Epithelial cell of proximal tubule (primary cell): ENCODE measurements at places on chromosomes 7 and 10. TPM values are rescaled to one million over a fixed set of nuclear protein-coding genes. Genes with fewer than 3 reads are reported as not detected.

The C10orf67 gene
- total RNA-seq = 0.40 and 0.43 TPM in 2 replicates

- no peak for DNase-seq
These were observed 27.6 kb upstream of the NEUROG3 start for GRCh38 chr10:69600761-69601330.

DNA sequence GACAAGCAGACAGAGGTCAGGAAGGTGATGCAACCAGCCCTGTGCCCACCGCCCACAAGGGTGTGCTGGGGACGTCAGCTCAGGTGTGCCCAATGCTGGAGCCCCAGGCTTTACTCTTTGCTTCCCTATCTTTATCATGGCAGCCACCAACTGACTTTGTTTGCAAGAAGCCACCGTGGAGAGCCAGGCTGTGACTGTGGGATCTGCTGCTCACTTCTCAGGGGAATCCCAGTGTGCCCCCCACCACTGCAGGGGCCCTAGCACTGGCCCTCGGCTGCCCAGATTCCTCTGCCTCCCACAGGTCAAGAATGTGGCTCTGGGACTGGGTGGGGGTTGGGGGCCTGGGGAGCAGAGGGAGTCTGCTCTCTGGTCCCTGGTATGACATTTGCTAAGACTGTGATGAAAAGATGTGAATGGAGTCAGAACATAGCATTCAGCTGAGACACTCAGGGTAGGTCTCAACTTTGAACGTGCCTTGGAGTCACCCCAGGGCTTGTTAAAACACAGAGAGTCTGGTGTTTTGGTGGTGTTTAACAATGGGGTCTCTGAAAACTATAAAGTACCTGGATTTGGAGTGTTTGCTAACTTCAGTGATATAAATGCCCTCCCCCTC, 47.3 kb downstream of the ARHGAP22 start:
- DNase-seq = no peak

- DNase-seq = no peak
These were observed 76.1 kb upstream of the CPXM2 start for GRCh38 chr10:123967626-123968243.

GRCh38 chr7:137592232-137592896, 248.8 kb upstream of the PTN start:
- peak; percentile 37 for DNase-seq

DNA sequence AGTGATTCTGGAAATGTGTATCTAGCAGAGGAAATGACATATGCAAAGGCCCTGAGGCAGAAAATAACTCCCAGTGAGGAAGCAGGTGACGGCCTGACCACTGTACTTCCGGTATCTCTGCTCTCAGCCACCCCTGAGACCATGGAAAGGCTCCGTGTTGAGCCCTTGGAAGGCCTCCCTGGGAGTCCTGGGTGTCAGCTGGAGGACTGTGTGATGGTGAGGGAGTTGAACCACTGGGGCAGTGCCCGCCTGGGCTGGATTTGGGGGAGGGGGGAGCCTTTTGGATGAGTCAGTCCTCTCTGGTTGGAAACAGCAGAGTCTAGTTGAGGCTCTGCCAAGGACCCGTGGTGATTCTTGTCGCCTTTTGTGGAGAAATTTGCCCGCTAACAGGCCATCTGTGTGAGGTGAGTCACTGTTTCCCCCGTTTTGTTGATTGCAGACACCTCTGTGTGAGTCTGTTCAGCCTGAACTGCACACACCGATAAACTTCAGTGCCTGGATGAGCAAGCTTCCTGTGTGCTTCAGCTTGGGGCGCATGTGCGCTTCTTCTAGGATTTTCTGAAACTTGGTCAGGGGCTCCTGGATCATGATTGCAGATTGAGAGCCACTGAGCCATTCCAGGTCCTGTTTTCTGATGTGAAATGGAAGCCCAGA, 98.6 kb downstream of the GRK5 start:
- peak; percentile 99 for DNase-seq

- no peak for DNase-seq
These were observed 9.5 kb upstream of the C10orf95 start for GRCh38 chr10:102460836-102461186.

DNA sequence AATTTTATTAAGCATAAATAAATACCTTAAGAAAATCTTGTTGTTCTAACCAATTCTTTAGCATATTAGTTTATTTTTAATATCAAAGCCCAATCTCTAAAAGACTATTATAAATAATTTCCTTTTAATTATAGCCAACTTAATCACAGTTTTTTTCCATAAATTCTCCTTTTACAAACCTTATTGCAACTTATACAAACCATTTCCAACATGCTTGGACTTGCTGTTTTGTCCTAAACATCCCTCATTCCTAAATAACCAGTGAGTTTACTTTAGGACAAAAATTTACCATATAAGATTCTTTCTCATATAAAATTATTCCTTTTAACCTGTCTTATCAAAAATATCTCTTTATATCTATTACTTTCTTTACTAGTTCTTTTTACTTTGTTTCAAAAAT, 25.2 kb upstream of the LSM8 start:
- no peak for DNase-seq

GRCh38 chr10:112858986-112859651, 90.9 kb upstream of the TCF7L2 start:
- no peak for DNase-seq
